ENCODE measurements at places on chromosomes 13 and 19. TPM values are rescaled to one million over a fixed set of nuclear protein-coding genes. Genes with fewer than 3 reads are reported as not detected.

LILRA2 gene
- not detected for total RNA-seq

RNASEH2B gene
- total RNA-seq, result 108 TPM

ZNF284 gene
- total RNA-seq, result 2.2 TPM

FPR1 gene
- not detected for total RNA-seq

DACH1 gene
- not detected for total RNA-seq

POLR2I gene
- 63.2 TPM for total RNA-seq

FBXO27 gene
- total RNA-seq, result not detected

RNF17 gene
- not detected for total RNA-seq

WDR88 gene
- not detected for total RNA-seq

ZNF563 gene
- total RNA-seq, result 2.4 TPM

ATF5 gene
- total RNA-seq, result 8.4 TPM

DZIP1 gene
- 0.26 TPM for total RNA-seq

ZNF486 gene
- 15.0 TPM for total RNA-seq

PCDH9 gene
- 0.14 TPM for total RNA-seq

All from activated CD8-positive, alpha-beta memory T cell treated with anti-CD3 and anti-CD28 coated beads, Interleukin-2, amount 10 ng/mL, durations not matched to agents 7 days and 5 days (primary cell).